ENCODE measurements at places on chromosomes 7 and 10.

DNA sequence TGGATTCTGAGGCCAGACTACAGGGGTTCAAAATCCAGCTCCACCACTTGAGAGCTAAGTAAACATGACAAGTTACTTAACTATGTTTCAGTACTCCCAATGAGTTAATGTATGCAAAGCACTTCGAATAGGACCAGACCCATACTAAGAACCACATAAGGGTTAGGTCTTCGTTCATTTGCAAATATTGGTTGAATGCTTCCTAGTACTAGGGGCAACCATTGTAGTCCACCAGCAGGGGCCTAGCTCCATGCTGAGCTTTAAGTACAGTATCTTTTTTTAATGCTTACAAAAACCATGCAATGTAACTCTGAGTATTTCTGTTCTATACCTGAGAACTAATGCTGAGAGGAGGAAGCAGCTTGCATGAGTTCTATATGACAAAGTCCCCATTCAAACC is 80.4 kb upstream of the PDE1C start:
- DNase-seq = no peak

GRCh38 chr7:45690762-45691150 is 116.6 kb downstream of the ADCY1 start:
- no peak for DNase-seq

DNA sequence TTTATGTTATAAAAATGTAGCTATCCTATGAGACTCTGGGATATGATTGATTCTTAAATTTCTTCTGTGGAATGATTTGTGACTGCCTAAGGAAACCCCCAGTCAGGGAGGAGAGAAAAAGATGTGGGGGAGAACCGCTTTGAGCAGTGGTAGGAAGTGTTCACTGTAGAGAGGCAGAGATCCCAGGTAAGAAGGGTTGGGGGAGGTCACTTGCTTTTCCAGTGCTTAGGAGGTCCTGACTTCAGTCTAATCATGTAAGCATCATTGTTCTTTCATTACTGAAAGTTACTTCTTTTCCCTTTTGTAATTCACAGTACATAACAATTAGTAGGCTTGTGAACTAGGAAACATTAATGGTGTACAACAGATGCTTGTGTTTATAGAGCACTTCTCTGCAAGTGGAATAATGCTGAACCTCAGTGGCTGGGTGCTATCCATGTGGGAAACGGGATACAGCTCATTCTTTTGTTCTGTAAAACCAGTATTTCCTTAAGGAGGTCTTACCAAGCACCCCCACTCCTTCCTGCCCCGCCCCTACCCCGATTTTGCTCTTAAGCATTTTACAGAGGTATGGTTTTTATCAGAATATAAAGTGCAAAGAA is 165.4 kb downstream of the ST7 start:
- no peak for DNase-seq

- no peak for DNase-seq
Observed at GRCh38 chr7:73761854-73762658, 8.0 kb downstream of the CLDN3 start.

DNA sequence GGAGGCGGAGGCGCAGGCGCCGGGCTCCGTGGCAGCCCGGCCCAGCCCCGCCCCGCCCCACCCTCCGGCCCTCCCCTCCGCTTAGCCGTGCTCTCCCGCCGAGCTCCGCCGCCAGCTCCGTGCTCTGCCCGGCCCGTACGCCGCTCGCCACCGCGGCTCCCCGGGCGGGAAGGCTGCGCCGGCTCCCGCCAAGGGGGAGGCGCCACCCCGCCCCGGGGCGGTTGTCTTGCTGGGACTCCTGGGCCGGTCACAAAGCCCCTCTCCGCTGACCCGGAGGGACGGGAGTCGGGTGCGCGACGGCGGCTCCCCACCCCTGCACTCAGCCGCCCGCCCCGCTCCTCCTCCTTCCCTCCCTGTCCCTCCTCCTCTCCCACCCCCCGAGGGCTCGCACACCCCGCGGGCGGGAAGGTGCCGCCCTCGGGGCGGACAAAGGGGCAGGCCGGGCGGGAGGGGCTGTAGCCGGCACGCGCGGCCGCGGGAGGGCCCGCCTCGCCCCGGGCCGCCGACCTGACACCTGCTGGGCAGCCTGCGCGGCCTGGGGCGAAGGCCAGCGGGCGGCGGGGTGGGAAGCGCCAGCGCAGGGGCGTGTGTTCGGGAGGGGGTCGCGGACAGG is 11.5 kb upstream of the SP8 start:
- DNase-seq = peak; percentile 24

DNA sequence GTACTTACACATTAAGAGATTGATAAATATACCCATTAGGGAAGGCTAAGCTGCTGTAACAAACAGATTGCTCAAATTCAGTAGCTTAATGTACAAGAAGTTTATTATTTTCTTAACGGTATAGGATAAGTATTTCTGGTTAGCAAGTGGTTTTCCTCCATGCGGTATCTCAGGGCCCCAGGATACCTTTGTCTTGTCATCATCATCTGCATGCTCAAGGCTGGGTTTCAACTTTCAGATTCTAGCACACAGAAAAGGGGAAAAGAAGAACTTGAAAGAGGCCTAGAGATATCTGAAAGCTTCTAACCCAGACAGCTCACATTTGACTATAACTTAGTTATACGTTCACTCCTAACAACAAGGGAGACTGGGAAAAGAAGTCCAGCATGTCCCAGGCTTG is 11.8 kb upstream of the GALNT17 start:
- no peak for DNase-seq

- no peak for DNase-seq
Observed at GRCh38 chr7:94444813-94445212, 50.1 kb downstream of the COL1A2 start.

DNA sequence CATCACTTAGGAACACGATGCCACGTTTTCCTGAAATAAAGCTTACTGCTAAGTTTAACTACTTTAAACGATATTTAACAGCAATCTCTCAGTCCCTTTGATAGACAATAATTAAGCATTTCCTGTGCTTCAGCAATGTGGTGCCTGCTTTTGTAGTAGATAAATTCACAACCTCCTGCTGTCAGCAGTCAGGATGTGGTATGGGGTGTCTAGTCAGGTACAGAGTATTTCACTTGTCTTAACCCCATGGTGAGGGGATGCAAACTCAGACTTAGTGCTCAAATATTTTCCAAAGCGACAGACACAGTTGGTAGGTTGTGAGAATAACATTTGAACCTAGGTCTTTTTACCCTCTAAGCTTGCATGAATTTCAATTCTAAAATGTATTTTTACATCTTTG is 526.2 kb upstream of the PFKP start:
- no peak for DNase-seq

- DNase-seq = no peak
Observed at GRCh38 chr7:155438777-155439176, 19.2 kb upstream of the EN2 start.

DNA sequence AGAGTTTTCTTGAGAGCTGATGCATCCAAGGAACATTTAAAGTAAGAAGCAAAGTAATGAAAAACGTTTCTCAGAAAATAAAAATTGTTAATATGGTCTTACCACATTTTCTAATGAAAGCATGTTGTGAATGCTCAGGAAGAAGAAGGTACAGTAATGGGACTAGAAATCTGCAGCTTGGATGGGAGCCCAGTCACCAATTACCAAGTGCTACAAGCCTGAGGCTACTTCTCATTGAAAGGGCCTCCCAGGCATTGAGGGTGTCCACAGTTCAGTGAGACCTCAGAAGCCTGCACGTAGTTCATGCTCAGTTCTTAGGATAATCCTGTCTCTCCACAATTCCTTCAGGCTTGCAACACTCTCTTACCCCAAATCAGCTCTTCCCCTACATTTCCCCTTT is 17.6 kb downstream of the PTN start:
- no peak for DNase-seq

DNA sequence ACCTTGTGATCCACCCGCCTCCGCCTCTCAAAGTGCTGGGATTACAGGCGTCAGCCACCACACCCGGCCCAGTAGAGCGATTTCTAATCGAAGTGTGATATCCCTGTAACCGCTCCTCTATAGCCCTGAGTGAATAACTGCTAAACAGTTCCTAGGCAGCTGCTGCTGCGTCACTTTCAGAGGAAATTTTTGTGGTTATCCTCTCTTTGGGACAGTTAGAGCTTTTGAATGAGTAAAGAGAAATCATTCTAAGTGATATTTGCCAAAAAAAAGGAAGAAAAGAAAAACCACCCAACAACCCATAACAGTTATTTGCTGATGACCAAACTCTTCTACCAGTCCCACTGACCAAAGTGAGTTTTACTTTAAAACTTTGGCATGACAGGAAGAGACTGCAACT is 59.9 kb downstream of the MKX start:
- DNase-seq = no peak

GRCh38 chr7:68729371-68729770 is 868.9 kb upstream of the AUTS2 start:
- no peak for DNase-seq

DNA sequence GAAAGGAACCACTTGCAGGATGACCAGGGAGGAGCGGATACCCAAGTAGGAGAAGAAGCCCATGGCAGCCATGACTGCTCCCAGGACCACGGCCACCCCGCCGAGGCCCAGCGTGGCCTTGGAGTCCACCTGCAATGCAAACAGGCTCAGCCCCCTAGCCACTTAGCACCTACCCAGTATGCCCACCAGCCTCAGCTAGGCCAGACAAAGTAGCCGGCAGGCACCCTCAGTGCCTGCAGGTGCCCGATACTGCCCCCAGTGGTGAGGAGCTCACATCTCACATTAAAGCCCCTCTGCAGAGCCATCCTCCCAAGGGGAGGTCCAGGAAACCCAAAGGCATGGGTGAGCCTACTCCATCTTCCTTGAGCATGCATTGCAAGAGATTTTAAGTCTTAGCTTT is 6.6 kb downstream of the NPC1L1 start:
- peak; percentile 30 for DNase-seq

DNA sequence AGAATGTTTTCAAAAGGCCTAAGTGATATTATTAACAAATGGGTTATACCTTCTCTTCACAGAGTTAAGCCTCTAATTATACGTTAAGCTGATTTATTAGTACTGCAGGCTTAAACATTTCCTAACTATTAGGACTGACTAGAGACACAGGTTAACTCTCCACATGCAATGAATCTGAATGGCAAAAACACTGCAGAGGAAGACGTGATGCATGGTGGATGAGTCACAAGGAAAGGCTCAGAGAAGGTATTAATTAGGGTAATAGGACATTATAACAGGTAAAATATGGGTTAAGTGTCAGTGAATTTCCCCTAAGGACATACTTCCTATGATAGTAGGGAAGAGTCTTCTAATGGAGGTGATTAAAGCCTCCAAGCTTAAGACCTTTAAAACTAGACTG is 24.7 kb upstream of the SEM1 start:
- no peak for DNase-seq

DNA sequence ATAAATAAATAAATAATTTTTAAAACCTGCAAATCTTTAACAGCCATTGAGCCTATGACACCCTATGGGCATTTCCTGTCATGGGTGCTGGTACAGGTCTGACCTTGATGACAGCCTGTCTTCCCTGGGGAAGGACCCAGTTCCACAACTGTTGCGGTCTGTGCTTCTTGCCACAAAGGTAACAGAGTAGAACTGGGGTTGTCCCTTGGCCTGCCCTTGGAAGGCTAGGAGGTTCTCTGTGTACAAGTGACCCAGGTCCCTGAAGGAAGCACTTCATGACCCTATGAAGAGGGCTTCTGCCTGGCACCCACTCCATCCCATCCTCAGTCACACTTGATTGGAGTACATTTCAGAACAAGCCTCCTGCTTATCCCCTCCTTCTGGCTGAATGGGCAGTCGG is 66.9 kb downstream of the OGDH start:
- no peak for DNase-seq

- peak; percentile 9 for DNase-seq
Observed at GRCh38 chr10:6337382-6337781, 134.7 kb downstream of the PFKFB3 start.

DNA sequence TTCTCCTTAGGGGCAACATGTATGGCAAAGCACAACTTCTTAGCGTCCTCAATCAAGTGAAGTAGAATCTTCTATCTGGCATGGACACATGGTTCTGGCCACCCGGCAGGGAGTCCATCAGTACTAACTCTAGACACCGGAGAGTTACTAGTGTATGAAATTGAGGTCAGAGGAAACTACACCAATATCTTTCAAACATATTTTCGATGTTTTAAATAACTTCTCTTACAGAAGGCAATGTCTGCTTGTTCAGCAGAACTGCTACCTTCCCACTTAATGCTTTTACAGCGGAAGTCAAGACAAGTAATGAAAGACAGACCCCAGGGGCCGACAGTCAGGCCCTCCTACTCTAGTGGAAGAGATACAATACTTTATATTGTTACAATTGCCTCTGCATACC is 89.9 kb downstream of the RNF216 start:
- DNase-seq = no peak

- DNase-seq = peak; percentile 22
Observed at GRCh38 chr10:44788147-44789129, 122.7 kb upstream of the TMEM72 start.

DNA sequence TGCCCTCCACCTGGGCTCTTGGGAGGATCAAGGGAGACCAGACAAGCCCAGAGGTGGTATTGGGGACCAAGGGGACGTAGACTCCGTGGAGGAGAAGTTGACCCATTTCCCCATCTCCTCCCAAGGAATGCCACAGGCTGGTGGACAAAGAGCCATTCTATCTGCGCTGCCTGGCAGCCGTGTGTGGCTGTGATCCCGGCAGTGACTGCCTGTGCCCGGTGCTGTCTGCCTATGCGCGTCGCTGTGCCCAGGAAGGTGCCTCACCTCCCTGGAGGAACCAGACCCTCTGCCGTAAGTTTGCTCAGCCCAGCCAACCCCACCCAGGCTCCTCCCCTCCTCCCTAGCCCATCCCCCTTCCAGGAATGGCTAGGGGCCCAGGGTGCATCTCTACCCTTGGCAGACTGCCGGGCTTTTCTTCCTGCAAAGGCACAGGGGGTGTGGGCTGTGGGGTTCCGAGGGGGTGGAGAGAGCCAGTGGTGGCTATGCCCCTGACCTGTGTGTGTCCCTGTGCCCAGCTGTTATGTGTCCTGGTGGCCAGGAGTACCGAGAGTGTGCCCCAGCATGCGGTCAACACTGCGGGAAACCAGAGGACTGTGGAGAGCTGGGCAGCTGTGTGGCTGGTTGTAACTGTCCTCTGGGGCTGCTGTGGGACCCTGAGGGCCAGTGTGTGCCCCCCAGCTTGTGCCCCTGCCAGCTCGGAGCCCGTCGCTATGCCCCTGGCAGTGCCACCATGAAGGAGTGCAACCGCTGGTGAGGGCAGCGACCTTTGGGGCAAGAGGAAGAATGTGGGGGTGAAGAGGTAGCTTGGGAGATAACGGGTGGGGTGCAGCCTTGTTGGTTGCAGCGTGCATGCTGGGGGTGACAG is 10.2 kb upstream of the ZNF467 start:
- DNase-seq = no peak

- peak; percentile 63 for DNase-seq
Observed at GRCh38 chr7:30845426-30846135, 66.1 kb upstream of the AQP1 start.

- no peak for DNase-seq
Observed at GRCh38 chr7:129368389-129368986, 65.7 kb upstream of the STRIP2 start.

- peak; percentile 65 for DNase-seq
Observed at GRCh38 chr7:30778255-30779025, 7.2 kb downstream of the MINDY4 start.

Data from cardiac fibroblast (primary cell).